ENCODE measurements at places on chromosomes 1 and 21.

DNA sequence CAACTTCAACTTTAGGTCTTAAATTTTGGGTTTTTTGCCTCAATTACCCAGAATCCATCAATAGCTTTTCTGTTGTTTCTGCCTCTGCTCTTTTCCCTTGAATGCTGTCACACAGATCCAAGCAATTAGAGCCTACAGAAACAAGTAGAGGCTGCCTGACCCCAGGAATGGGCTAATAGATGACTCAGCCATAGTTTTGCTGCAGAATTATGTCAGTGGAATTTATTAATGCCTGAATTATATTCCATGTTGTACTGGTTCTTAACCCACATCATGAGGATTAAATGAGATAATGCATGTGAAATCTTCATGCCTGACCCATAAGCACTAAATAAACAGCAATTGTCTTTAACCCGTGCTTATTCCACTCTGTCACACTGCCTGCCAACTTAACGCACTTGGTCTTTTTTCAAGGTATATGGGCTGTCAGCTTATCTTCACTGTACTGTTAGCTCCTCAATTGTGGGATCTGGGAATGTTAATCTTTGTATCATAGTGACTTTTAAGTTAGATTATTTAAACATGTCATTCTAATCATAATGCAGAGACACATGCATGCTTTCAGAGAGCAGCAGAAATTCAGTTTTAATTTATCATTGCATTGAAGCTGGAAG, 213.3 kb downstream of the ROR1 start:
- no peak for DNase-seq

DNA sequence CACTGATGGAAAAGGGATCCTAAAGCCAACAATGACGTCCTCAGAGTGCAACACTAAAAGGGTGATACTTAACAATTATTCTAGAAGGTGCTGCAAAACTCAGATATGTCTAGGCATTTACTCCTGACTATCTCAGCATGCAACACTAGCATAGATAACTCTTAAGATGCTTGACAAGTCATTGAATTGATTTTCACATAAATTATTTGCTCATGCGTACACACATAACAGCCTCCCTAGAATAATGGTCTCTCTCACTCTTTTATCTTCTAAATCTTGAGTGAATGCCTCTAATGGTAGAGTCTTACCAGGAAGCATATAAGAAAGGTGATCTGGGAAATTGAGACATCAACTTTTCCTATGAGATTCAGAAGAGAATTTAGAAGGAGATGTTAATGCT, 1283.7 kb downstream of the MRPL39 start:
- no peak for DNase-seq

DNA sequence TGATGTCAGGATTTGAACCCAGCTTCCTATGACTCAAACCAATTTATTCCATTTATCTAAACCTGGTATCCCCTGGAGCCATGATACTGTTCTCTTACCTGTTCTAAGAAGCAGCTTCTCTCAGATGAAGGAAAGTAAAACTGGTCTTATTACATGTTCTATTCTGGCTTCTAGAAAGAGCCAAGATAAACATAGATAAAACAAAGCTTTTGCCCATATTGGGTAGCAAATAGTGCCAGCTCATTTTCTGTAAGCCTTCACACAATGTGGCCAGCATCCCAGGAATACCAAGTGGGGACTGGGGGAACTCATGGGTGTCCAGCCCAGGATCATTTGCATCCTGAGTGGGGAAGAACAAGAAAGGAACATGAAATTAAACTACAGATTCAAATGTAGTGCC, 53.5 kb upstream of the EPHA8 start:
- no peak for DNase-seq

- no peak for DNase-seq
Measured at GRCh38 chr1:150558761-150559655, 9.8 kb downstream of the ADAMTSL4 start.

- DNase-seq = no peak
Measured at GRCh38 chr1:34929497-34929852, at the start of gene DLGAP3. Gene DLGAP3, minus strand, starts transcription at chr1:34929650. Its CDS starts 24,267 bp downstream, at chr1:34905383.

DNA sequence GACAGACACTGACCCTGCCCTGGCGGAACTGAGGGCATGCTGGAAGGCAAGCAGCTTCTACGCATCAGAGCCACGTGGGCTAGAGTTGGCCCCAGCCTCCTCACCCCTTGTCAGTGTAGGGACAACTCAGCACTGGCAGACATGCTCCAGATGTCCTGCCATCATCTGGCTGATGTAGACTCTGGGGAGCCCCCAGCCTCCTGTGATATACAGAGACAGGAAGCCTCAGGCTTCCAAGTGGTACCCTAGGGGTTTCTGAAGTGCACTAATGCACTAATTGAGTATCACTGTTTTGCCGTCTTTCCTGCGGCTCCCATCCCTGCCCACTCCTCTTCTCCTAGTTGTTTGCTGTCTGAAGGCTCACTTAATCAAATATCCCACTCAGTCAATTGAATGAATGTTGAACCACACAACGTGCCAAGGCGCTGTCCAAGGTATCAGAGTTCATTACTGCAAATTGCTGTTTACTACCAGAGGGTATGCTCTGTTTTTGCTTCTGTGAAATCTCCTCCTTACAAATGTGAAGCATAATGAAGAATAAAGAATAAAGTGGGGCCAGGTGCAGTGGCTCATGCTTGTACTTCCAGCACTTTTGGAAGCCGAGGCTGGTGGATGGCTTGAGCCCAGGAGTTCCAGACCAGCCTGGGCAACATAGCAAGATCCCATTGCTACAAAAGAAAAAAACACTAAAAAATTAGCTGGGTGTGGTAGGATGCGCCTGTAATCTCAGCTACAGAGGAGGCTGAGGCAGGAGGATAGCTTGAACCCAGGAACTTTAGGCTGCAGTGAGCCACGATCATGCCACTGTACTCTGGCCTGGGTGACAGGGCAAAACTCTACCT, 76.4 kb upstream of the ZBTB18 start:
- no peak for DNase-seq

DNA sequence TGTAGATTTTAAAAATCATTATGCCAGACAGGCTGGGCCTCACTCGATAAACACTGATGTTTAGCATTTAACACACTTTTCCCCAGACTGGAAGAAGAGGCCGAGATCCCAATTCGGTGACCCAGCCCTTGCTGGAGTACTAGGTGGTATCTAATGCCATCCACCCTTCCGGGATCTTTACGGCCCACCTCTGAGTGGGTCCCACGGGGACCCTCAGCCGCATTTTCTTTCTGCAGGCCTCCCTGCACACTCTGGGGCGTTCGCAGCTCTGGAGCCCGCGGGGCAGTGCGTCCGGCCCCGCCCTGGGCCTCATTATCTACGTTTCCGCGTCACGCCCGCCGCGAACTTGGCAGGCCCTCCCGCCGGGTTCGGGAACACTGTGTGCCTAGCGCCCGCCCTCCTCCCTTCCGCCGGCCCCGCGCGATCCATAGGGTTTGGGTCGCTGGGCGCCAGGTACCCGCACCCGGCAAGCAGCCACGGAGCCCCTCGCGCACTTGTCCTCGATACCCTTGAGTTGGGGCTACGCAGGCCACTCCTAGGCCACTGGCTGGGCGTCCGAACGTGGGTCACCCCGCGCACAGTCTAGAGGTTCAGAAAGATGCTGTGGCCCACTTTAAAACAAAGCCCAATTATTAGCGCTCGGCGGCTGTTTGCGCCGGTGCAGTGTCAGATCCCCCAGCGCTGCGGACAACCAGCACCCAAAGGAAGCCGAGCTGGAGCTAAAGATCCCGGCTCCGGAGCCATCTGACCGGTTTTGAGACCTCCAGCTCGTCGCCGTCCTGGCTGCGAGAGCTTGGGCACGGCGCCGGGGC, 950 bp upstream of the EVA1C start:
- DNase-seq = no peak

- DNase-seq = no peak
Measured at GRCh38 chr1:18288722-18289121, 181.1 kb downstream of the IGSF21 start.

DNA sequence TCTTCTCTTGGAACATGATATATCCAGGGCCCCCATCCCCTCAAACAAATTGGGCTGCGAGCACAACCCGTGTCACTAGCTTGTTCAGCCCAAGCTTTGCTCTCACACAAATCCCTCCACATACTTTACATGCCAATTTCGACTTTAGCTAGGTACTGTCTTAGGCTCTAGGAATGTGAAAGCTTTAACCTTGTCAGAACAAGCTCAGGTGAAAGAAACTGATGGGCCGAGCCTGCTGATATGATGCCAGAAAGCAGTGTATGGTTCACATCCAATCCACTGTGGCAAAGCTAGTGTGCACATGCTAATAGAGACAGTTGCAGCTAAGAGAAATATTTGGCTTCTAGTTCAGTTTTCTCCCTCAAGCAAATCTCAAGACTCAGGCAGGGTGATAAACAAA, 79.5 kb downstream of the TNFSF18 start:
- DNase-seq = no peak
